T-helper 17 cell (primary cell): ENCODE measurements at places on chromosomes 16 and 17.

- DNase-seq: no peak
These were observed 260.4 kb upstream of the TBX2 start for GRCh38 chr17:61139219-61139618.

DNA sequence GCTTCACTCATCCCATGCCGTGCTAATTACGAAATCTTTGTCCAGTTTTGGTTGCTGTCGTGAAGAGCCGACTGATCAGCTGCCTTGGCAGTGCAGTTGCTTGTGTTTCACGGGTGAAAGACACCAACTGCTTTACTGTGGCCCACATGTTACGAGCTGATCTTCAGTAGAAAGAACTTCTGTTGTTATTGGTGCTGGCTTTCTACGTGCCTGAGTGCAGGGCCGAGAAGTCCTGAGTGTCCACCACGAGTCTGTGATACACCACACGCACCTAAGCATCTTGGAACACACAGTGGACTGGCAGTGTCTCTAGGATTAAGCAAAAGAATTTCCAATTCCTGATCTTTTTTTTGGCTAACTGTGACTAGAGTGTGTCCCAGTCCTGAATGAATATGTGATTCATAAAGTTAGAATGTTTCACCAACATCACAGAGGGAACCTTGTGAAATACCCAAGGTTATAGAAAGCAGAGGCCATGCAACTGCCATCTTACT is 70.4 kb upstream of the CLEC18A start:
- DNase-seq: no peak

- no peak for DNase-seq
These were observed 29.3 kb upstream of the RBL2 start for GRCh38 chr16:53404959-53405358.

GRCh38 chr17:7208754-7209460 is 10.7 kb downstream of the DLG4 start:
- DNase-seq: no peak

DNA sequence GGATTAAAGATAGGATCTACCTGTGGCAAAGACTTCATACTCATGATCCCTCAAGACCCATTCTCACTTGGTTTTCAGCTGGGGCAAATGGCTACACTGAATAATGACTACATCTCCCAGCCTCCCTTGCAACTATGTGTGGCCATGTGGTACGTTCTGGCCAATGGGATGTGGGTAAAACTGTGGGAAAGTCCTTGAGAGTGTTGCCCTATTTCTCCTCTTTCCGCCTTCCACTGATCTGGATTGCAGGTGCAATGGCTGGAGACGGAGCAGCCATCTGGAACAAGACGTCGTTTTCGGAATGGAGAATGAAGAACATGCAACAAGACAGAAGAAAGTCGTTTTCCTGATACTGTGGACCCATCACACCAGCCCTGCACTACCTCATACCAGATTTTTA is 48.5 kb downstream of the HAPSTR1 start:
- DNase-seq: no peak
